ENCODE measurements at places on chromosomes 3 and 15.

DNA sequence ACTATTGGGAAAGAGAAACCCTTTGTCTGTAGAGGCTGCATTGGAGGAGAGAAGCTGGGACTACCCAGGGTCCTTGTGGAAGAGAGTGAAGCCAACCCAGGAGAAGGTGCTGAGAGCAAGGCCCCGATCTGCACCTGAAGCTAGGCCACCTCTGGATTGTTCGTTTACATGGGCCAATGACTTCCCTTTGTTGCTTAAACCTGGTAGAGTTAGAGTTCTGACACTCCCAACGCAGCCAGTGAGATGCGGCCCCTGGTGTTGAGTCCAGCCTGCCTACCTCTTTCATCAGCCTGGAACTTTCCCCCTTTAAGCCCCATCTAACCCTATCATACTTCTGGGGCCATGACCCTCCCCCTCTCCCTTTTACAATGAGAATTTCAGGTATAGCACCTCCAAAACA, 30.8 kb downstream of the CCDC13 start:
- DNase-seq: no peak

DNA sequence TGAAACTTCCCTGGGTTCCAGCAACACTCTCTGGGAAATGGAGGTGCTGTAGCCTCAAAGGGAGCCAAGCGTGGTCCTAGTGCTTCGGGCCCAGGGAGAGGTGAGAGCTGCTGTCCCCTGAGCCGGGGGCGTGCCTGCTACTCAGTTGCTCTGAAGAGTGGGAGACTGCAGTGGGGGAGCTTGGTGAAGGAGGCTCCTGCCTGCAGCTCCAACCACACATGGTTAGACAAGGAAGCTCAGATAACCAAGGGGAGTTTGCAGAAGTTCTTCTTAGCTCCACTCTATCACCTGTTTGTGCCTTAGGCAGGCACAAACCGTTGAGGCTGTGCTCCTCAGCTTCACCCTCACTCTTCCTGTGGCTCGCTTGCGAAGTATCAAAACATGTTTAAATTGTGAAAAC, 53.6 kb upstream of the TRPM1 start:
- DNase-seq: no peak

GRCh38 chr15:94027581-94027980, 203.8 kb upstream of the MCTP2 start:
- no peak for DNase-seq

DNA sequence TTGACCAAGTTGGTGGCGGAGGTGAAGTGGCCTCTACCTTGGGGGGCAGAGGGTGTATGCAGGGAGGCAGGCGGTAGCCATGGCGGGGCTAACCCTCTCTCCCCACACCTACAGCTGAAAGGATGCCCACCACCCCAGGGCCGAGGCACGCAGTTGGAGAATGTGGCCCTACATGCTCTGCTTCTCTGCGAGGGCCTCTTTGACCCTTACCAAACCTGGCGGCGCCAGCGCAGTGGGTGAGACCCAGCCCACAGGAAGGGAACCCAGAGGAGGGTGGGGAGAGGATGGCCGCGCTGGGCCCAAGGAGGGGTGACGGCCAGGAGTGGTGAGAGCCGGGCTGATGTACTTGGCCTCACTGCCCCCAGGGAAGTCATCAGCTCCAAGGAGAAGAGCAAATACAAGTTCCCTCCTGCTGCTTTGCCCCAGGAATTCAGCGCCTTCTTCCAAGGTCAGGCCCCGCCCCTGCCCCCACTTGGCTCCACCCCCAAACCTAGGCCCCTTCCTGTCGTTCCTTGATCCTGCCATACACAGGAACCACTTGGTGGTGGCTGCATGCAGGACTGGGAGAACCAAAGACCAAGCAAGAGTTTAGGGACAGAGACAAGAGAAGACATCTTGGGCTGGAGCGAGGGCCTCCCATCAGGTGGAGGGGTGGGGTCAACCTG, 9.8 kb downstream of the NBEAL2 start:
- DNase-seq: no peak

GRCh38 chr3:33687406-33688010, 30.5 kb downstream of the CLASP2 start:
- DNase-seq: no peak

- DNase-seq: no peak
These were observed 156.7 kb downstream of the RAB11A start for GRCh38 chr15:66025972-66026371.

- no peak for DNase-seq
These were observed 116.9 kb downstream of the ALDH1A2 start for GRCh38 chr15:57948351-57949289.

GRCh38 chr3:4220065-4220464, 83.1 kb upstream of the SETMAR start:
- DNase-seq: no peak
